HS-27A (cell line): ENCODE measurements at places on chromosomes 6 and 20.

DNA sequence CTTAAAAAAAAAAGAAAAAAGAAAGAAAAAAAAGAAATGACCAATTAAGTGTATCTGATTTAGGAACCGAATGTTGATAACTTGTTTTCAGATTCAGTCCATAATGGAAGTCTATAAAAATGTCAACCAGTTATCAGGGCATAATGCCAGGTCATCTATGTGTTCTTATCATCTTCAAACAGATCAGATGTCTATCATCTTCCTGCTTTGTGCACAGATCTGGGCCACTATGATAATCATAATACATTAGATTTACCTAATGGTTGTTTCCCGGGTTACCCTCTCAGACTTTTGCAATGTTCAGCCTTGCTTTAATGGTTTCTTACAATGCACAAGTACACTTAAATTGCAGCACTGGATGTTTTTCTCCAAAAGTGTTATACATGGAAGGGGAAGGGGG, 100.6 kb downstream of the NKAIN2 start:
- no peak for DNase-seq

- DNase-seq, result no peak
Observed at GRCh38 chr6:142400495-142400894, 98.7 kb downstream of the ADGRG6 start.

DNA sequence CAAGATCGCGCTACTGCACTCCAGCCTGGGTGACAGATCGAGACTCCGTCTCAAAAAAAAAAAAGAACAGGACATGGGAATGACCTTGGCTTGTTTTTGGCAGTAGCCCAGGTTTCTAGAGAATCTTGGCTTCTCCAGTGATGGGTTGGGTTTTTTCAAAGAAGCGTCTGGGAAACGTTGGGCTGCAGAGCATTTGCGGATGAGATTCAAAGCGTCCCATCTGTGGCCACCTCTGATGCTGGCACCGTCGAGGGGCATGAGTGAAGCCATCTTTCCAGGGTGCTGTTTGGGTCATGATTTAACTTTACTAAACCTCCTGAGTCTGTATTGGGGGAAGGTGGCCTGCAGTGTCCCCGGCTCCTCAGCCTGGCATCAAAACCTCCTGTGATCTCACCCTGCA, 43.2 kb upstream of the SRF start:
- no peak for DNase-seq

GRCh38 chr6:143223895-143224294, 163.2 kb downstream of the AIG1 start:
- no peak for DNase-seq

DNA sequence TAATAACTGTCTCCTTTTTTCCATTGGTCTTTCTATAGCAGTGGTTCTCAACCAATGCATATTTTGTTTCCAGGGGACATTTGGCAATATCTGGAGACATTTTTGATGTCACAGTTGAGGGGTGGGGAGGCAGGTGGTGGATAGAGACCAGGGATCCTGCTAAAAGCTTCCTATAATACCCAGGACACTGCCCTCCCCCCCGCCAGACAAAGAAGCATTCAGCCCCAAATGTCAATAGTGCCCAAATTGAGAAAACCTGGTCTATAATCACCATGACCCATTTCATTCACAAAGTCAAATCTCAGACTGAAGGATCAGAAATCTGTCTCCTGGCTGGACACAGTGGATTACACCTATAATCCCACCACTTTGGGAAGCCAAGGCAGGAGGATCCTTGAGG, 128.8 kb downstream of the BMP7 start:
- no peak for DNase-seq

DNA sequence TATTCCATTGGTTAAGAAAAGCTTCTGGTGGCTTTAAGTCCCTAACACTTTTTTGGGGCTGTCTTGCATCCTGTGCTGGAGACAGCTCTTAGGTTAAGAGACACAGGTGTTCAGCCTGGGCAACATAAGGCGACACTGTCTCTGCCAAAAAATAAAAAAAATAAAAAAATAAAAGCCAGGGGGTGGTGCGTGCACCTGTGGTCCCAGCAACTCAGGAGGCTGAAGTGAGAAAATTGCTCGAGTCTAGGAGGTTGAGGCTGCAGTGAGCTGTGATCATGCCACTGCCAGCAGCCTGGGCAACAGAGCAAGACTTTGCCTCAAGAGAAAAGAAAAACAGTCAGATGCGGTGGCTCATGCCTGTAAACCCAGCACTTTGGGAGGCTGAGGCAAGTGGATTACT, 55.6 kb upstream of the ZMYND8 start:
- DNase-seq, result no peak

GRCh38 chr6:98925831-98926230, 21.9 kb downstream of the FBXL4 start:
- DNase-seq, result no peak

DNA sequence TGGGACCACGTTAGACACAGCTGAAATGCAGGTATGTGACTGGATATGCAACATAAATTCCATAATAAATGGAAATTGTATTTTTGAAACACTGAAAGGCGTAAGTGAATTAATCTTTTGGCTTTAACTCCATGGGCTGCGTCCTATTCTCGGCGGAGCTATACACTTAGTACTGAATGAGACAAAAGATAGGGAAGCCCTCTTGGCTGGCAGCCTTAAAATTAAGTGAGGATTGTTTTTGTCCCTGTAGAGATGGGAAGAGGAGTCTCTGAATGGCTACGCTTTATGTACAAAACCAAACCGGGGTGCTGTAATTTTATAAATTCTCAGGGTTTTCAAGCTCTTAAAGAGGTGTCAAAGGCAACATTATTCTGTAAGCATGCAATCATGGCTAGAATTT, 429.8 kb downstream of the QKI start:
- DNase-seq, result no peak

DNA sequence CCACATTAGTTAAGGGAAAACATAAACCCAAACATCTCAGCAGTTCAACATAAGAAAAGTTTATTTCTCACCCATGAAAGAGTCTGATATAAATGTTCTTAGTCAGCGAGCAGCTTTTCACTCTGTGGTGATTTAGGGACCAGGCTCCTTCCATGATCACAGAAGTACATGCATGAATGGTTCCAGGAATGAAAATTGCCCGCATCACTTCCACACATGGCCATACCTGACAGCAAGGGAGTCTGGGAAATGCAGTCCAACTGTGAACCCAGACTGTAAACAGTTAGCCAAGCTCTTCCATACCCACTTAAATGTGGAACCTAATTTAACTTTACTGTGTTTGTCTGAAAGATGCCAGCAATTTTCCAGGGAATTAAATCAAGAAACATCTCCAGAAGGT, 353.9 kb downstream of the HACE1 start:
- no peak for DNase-seq

- no peak for DNase-seq
Observed at GRCh38 chr20:12535770-12536169, 473.0 kb upstream of the SPTLC3 start.

DNA sequence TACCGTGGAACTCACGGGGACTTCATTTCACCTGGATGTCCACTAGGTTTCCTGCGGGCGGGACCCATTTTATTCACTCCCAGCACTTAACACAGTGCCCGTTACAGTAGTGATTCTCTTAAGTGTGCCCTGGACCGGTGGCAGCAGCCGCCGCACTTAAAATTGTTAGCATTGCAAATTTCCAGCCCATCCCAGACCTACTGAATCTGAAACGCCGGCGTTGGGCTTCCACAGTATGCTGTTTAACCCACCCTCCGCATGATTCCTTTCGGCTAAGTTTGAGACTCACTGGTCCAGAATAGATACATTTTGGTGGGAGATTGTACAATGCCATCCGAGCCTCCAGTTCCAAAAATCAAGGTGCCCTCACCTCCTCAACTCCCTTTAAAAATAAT, 967 bp downstream of the SMPDL3A start:
- no peak for DNase-seq

- DNase-seq, result no peak
Observed at GRCh38 chr6:1053586-1053985, 258.3 kb upstream of the FOXQ1 start.

DNA sequence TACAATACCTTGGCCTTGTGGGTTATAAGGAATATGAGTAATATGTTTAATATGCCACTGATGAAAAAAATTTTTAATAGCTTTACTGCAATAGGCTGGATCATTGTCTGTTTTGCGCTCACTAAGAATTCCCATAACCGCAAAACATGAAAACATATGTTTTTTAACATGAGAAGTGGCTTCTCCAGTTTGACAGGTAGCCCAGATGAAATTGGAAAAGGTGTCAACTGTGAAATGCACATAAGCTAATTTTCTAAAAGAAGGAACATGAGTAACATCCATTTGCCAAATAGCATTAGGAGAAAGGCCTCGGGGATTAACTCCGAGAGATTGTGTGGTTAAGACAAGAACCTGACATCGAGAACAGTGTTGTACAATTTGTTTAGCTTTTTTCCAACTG, 4.9 kb downstream of the GLYATL3 start:
- no peak for DNase-seq

- no peak for DNase-seq
Observed at GRCh38 chr6:166055801-166056200, 111.8 kb downstream of the TBXT start.

GRCh38 chr6:63808576-63808975, 173.0 kb downstream of the PHF3 start:
- no peak for DNase-seq

GRCh38 chr6:170085475-170086401, 205.1 kb downstream of the DLL1 start:
- no peak for DNase-seq

DNA sequence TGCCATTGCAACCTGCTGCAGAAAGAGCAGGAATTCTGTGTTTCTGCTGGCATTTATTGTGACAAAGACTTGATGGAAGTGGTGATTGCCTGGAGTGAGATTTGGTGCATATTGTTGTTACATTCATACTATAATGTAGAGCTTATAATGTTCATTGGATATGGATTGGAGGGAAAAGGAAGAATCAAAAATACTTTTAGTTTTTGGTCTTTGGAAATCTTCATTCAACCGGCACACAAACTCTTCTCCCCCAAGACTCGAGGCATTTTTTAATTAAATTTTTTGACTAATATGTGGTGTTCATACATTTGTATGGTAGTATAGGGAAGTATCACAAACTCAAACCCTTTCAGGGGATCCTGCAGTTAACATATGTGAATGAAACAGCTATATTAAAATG, 380.8 kb downstream of the DOK5 start:
- DNase-seq, result no peak

- DNase-seq, result no peak
Observed at GRCh38 chr20:53914781-53915445, 155.5 kb downstream of the BCAS1 start.

- no peak for DNase-seq
Observed at GRCh38 chr6:168104636-168105035, 25.6 kb upstream of the FRMD1 start.

DNA sequence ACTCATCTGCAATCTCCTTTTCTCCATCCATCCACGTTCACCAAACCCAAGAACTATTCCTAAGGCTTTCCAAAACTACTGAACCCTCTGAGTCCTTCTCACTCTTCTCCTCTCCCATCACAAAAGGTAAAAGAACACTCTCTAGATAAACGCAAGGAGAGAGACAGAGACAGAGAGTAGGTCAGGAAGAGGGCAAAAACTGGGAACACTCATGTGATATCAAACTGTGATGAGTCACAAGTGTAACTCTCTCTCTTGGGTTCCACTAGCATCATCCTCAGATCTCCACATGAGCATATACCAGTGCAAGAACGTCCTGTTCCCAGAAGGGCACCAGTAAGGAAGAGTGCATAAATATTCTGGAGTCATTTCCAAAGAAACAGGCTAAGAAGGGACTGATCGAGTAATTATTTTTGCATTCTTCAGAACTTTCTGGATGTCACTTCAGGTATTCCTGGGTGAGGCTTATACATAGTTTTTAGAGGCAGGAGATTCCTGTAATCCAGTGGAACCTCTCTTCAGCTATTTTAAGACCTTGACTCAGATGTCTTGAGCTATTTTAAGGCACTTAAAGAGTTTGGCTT, 47.3 kb upstream of the STXBP5 start:
- no peak for DNase-seq

- DNase-seq, result no peak
Observed at GRCh38 chr6:151413372-151414145, 22.2 kb upstream of the ZBTB2 start.

GRCh38 chr6:85561750-85562357, 31.8 kb downstream of the SNX14 start:
- DNase-seq, result no peak

- DNase-seq, result no peak
Observed at GRCh38 chr6:82072121-82072521, 175.4 kb downstream of the IBTK start.

DNA sequence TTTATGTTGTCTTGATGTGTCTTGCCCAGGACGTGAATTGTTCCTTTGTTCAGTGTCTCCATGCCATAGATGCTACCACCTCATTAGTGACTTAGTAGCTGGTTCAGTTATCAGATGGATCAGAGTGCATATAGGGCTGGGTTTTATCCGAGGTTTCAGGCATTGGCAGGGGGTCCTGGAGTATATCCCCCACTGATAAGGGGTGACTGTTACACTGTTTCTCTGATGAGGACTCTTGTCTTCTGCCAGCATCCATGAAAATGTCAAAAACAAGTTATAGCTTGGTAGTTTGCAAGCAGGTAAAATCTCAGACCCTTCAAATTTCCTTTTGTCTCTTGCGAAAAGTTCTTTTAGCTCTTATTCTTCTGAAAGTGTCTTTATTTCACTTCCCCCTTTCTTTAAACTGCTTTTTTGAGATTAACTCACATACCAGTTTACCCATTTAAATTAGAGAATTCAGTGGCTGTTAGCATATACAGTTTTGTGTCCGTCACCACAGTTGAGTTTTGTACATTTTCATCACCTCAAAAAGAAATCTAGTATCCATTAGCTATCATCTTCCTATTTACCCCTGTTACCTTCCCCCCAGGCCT, 109.2 kb downstream of the CDYL start:
- DNase-seq, result no peak

GRCh38 chr6:33692760-33693158, 18.7 kb downstream of the UQCC2 start:
- DNase-seq, result no peak

GRCh38 chr6:6588064-6588923, at the start of gene LY86:
TSS of gene LY86 (plus strand) at chr6:6588720. CDS start at chr6:6588735, 15 bp downstream.
- DNase-seq, result no peak

DNA sequence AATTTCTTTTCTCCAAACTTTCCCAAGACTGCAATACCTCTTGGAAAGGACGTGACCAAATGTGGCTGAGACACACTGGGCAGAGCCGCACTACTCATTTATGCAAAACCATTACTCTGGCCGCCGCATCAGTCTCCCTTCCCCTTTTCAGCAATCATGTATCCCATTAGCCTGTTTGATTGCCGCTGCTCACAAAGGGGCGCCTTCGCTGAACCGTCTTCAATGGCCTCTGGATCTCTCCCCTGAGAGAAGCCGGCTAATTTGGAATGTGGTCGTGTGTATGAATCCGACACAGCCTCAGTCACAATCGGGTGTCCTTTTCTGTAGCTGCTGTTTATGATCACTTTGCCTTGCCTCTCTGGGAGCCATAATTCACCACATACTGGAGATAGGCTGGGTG, 361.1 kb downstream of the ZFAND3 start:
- no peak for DNase-seq

- peak; percentile 15 for DNase-seq
Observed at GRCh38 chr6:1094306-1094705, 217.6 kb upstream of the FOXQ1 start.
